HFF-Myc (cell line): ENCODE measurements at places on chromosomes 7 and 10.

GRCh38 chr10:2464483-2464882, 602.9 kb upstream of the PFKP start:
- DNase-seq: no peak

DNA sequence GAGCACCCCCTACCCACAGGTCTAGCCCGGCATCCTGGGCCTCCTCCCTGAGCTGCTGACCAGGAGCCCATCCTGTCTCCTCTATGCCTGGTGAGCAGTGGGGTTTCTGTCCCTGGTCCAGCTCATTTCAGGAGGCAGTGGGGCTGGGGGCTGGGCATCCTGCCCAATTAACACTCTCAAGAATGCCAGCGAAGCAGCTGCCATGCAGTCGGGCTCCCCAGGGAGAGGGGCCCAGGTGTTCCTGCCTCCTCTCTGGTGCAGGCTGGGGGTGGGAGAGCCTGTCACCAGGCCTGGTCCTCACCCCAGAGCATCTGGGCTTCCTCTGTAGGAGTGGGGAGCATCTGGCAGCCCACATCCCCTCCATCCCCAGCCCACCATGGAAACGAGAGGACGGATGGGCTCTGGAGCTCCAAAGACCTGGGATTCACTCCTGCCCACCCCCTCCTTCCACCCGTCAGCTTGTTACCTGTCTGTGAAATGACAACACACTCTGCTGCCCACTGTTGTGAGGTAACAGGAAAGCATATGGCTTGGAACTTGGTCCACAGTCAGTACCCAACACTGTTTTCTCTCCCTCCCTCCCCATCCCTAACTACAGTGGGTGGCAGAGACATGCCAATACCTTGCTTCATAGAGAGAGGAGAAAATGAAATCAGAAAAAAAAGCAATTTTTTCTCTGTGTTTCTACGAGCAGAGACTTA, 69.1 kb downstream of the SLIT1 start:
- no peak for DNase-seq

- DNase-seq: no peak
These were observed 32.9 kb upstream of the PRKAR1B start for GRCh38 chr7:760006-760405.

DNA sequence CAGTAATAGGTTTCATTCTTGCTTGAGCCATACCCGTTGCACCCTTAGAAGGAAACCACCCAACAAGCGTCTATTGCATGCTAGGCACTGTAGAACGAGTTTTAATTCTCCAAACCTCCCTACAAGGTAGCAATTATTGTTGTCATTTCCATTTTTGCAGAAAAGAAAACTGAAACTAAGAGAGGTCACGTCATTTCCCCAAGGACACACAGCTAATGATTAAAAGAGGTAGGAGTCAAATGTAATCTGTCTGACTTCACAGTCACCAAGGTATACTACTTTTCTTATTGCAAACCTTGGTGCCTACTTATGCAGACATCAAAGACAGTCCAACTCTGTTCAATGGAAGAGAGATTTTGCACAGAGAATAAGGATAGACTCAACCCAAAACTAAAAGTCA, 49.1 kb upstream of the C1QL3 start:
- no peak for DNase-seq

DNA sequence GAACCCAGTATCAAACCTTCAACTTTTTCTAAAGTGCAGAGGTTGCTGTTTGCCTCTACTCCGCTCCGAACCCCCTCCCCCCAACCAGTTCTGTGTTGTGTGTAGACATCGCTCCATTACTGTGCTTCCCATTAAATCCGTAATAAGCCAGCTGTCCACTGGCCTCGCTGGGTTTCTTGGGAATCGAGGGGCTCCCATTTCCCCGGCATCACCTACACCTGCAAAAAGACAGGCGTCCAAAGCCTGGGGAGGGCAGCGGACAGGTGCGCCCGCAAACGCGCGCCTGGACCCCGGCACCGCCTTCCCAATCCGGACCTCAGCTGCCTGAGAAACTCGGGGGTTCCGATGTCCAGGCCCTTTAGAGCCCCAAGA, 631 bp downstream of the RTKN2 start:
- DNase-seq: no peak

DNA sequence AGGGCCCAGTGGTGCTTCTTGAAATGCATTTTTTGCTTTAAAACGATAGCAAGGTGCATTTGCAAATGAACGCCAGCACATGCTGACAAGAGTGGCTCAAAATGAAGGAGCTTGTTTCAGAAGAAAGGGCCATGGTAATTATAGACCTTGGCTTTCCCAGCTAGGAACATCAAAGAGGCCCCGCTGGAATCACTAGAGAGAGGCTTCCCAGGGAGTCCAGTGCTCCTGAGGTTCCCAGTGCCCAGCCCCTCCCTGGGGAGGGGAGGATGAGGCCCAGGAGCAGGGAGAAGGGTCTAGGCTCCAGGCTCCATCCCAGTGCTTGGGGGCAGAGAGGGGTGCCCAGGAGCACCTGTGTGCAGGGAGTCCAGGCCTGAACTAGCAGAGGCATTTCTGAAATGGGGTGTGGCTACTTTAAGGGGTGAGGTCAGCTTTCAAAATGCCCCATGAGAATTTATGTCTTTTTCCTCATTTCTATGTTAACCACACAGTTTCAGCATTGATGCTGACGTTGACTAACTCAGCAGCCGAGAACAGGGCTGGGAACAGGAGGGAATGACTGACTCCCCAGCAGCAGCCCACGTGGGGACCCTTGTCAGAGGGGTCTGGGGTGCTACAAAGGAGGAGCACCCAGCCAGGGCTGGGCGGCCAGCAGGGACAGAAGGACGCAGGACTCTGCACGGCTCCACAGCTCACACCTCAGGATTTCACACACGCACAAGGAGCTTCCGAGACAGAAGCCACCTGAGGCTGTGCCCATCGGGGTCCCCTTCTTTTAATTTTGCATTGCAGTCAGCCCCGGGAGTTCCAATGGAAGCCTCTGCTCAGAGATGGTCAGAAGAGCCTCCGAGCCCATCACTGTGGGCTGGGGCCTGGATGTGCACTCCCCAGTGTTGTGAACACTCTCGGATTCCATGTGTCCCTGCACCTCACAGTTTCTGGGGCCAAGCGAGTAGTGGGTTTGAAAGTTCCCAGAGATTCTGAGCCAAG, 570.2 kb downstream of the PTPRN2 start:
- no peak for DNase-seq

DNA sequence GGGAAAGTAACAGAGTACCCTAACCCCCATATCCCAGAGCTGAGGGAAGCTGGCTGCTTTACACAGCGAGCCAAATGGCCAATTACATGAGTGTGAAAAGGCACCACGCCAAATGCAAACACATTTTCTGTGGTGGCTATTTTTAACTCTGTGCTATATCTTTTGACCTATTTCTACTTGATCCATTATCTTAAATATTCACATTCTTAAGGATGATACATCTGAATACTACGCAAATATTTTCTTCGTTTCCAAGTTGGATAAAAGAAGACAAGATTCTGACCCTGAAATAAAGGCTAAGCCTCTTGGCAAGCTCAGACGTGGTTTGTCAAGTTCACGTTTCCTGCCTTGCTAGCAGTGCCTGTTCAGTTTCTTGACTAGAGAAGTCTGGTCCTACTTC, 146.7 kb upstream of the TMEM196 start:
- DNase-seq: no peak

GRCh38 chr10:99451499-99451788, 21.0 kb upstream of the GOT1 start:
- DNase-seq: no peak

- DNase-seq: no peak
These were observed 30.3 kb upstream of the GRB10 start for GRCh38 chr7:50812841-50813475.

- no peak for DNase-seq
These were observed 289.0 kb upstream of the PHYHIPL start for GRCh38 chr10:58887474-58887873.

DNA sequence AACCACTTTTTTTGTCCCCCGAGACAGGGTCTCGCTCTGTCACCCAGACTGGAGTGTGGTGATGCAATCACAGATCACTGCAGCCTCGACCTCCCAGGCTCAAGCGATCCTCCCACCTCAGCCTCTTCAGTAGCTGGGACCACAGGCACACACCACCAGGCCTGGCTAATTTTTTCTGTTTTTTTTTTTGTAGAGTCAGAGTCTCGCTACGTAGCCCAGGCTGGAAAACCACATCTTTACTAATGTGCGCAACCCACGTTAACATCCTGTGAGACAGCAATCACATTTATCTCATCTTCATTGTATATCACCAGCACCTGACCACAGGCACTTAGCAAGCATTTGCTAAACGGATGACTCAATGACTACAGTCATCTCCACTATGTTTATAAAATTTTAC, 77.8 kb upstream of the ATP6V0A4 start:
- DNase-seq: peak; percentile 48

DNA sequence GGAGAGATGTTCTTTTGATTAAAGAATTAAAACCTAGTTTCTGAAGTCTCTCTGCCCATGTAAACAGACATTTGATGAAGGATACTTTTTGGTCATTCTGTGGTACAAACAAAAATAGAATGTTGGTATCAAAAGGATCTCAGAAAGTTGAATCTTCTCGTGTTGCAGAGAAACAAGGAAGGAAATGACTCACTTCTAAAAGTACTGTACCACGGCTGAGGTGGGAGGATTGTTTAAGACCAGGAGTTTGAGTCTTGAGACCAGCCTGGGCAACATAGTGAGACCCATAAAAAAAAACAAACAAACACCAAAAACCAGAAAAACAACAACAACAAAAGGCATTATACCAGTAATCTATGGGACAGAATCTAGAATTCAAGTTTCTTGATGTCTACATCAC, 69.7 kb downstream of the PRSS58 start:
- no peak for DNase-seq

DNA sequence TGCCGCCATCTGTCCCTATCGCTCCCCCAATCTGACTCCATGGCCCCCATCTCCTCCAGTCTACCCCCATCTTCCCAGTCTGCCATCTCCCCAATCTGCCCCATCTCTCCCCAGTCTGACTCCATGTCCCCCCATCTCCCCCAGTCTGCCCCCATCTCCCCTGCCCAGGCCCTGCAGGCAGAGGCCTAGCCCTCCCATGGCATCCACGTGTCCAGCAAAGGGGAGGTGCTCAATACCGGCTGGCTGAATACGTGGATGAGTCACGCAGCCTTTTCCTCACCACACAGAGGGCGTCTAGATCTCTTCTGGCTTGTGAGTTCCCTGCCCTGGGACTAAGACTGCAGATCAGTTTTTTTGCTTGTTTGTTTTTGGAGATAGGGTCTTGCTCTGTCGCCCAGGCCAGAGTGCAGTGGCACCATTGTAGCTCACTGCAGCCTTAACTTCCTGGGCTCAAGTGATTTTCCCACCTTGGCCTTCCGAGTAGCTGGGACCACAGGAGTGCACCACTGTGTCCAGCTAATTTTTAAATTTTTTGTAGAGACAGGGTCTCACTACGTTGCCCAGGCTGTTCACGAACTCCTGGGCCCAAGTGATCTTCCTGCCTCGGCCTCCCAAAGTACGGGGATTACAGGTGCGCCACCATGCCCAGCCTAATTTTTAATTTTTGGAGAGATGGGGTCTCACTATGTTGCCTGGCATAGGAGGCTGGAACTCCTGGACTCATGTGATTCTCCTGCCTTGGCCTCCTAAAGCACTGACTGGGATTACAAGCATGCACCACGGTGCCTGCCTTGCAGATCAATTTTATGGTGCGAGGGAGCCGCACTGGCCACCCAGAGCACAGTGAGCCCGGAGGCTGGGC, 15.3 kb upstream of the GPR146 start:
- DNase-seq: peak; percentile 91

DNA sequence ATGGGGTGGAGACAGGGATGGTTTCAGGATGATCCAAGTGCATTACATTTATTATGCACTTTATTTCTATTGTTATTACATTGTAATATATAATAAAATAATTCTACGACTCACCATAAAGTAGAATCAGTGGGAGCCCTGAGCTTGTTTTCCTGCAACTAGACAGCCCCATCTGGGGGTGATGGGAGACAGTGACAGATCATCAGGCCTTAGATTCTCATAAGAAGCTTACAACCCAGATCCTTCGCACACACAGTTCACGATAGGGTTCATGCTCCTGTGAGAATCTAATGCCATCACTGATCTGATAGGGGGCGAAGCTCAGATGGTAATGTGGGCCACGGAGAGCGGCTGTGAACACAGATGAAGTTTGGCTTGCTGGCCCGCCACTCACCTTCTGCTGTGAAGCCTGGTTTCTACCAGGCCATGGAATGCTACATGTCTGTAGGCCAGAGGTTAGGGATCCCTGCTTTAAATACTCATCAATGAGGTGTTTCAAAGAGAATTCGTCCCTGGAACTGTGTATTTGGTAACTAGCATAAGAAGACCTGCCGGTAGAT, 21.2 kb upstream of the PRKCQ start:
- DNase-seq: no peak

GRCh38 chr10:68625316-68625921, 65.3 kb downstream of the TET1 start:
- DNase-seq: no peak

DNA sequence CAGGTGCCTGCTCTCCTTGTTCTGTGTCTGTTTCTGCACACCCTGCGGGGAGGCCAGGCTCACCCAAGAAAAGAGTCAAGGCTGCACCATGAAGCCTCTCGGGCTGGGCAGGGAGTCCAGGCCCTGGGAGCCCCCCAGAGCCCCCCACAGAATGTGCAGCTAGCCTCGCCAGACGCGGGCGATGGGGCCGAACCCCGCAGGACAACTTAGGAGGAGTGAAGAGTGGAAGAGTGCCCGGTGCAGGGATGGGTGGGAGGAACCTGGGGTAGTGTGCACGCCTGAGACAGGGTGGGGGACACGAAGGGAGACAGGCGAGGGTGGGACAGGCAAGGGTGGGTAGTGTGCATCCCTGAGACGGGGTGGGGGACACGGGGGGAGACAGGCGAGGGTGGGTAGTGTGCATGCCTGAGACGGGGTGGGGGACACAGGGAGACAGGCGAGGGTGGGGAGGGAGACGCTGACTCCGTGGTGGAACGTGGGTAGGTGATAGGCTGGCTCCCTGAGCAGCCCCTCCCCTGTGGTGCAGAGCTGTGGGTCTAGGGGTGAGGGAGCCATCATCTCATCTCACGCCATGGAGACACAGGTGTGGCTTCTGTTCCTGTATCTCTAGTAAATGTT, 615.4 kb downstream of the DNAJB6 start:
- DNase-seq: no peak

GRCh38 chr7:73520673-73521635, 1.1 kb downstream of the BAZ1B start:
- no peak for DNase-seq

DNA sequence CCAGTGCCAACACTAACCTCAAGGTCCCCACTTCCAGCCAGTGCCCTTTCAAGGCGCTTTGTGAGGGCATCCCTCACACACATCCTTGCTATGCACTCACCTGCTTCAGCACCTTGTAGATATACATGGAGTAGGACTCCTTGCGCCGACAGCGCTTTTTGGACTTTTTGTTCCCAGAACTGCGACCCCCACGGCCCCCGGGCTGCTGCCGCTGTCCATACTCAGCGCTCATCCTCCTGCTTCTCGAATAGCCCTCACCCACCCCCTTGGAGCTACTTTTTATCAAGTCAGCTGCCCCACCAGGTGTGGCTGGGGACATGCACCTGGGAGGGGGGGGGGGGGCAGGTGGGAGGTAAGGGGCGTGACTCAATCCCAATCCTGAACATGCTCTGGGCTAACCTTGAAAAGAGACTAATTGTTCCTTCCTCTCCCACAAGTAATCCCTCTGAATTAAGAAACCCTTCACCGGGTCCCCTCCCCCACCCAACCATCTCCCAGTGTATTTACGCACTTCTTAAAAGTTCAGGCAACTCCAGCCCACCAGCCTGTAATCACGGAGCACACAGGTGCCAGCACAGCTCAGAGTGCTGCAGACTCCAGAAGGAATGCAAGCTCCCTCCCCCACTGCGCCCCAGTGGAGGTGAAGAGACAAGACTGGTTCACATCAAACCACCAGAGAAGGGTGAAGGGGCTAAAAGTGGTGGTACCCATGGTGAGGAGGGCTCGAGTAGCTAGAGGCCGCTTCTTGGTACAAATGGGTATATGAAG, at the start of gene H2BK1:
Gene H2BK1 (minus strand): TSS at position 402 of the 768 bp plus-strand sequence. CDS start 170 bp downstream, at position 232.
- DNase-seq: no peak

GRCh38 chr7:149824301-149824741, 13.9 kb upstream of the ZNF862 start:
- no peak for DNase-seq
